NCI-H748 treated with DMSO at 0.1 percent for 48 hours (cell line): ENCODE measurements at places on chromosomes 16 and 17.

- peak; percentile 58 for DNase-seq
These were observed 10.3 kb downstream of the ZNF771 start for GRCh38 chr16:30417529-30418349.

DNA sequence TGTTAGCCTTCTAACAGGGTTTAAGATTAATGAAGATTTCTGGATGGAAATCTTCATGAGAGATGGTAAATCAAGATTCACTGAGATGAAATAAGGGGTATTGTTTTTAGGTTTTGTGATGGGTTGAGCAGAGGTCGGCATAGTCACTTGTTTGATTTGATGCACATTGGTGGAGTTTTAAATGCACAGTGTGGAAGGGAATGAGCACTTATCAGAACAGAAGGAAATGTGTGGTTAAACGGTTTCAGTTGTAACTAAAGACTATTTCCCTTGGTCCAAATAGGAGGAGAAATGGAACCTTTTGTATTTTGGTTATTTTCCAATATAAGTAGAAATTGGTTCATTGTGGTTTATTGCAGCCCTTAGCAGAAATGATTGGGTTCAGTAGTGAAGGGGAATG lies 34.1 kb downstream of the CBFB start:
- DNase-seq: no peak

DNA sequence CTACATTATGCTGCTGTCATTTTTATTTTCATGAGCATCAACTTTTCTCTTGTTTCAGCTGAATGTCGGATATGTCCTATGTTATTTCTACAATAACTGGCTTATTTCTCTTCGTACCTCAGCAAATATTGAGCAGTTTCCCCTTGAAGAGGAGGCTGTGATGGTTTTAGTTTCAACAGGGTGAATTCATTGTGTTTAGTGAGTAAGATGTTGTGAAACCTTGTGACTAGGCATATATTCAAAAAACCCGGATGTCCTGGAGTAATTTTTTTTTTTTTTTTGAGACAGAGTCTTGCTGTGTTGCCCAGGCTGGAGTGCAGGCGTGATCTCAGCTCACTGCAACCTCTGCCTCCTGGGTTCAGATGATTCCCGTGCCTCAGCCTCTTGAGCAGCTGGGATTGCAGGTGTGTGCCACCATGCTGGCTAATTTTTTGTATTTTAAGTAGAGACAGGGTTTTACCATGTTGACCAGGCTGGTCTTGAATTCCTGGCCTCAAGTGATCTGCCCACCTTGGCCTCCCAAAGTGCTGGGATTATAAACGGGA lies 11.1 kb downstream of the CPD start:
- DNase-seq: no peak

DNA sequence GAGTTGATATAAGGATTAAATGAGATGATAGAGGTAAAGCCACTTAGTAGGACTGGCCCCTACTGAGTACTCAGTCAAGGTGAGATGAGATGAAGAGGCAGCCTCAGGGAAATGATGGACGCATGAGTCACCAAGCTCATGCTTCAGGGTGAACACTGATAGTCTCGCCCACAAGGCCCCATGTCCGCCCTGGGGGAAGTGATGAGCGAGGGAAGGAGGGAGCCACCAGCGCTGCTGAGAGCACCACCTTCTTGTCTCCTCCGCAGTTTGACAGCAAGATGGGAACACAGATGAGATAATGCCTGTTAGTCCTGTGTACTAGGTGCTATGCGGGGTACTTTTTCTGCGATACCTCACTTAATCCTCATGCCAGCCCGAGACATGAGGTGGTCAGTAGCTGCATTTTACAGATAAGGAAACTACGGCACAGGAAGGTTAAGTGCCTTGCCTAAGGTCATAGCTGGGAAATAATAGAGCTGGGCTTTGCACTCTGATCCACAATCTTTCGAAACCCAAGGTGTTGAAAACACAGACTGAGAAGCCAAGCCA lies 383.0 kb downstream of the CPPED1 start:
- DNase-seq: no peak

DNA sequence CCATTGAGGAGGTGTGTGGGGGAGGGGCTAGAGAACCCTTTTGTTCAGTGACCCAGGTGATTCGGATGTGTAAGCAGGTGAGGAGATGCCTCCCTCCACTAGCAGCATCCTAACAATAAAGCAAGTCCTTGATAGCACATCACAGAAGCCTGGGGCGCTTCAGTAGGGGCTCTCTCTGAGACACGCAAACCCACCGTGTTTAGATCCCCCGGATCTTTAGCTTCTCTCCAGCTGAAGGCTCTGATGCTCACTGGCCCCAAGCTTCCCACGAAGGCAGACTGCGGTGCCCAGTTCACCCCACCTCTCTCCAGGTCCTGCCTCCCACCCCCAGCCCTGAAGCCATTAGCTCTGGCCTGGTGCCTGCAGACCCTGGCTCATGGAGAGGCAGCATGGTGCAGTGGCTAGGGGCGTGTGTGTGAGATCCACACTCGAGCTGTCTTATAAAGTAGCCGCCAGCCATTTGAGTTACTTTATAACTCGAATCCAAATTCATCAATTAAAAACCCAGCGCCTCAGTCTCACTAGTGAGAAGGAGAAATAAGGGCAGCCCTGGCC lies 204.7 kb upstream of the TNRC6C start:
- no peak for DNase-seq

DNA sequence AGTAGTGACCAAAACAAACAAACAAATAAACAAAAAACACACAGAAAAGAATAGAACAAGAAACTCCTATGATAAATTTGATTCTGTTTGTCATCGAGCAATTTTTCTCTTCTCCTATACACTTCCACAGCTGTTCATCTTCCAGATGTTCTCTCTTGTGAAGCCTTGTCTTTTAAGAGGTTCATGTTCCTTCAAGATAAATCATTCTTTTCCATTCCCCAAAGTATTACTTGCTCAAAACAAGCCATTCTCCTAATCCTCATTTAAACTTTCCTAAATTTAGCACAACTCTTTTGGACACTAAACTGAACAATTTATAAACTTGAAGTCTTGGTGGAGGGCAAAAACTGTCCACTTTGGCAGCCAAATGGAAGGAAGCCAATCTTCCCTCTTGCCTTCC lies 103.3 kb downstream of the ABCA8 start:
- DNase-seq: no peak

DNA sequence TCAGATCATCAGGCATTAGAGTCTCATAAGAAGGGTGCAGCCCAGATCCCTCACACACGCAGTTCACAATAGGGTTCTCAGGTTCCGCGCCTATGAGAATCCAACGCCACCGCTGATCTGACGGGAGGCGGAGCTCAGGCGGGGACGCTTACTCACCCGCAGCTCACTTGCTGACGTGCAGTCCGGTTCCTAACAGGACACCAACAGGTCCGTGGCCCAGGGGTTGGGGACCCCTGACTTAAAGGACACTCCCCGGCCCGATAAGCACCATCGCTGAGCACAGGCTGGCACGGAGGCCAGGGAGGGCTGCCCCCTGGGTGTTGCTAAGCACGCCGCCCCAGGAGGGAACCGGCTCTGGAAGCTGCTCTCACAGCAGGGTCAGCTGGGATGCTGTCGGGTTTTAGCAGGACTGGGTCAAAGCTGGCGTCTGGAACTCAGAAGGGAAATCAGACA lies 30.1 kb upstream of the BAHCC1 start:
- DNase-seq: no peak

DNA sequence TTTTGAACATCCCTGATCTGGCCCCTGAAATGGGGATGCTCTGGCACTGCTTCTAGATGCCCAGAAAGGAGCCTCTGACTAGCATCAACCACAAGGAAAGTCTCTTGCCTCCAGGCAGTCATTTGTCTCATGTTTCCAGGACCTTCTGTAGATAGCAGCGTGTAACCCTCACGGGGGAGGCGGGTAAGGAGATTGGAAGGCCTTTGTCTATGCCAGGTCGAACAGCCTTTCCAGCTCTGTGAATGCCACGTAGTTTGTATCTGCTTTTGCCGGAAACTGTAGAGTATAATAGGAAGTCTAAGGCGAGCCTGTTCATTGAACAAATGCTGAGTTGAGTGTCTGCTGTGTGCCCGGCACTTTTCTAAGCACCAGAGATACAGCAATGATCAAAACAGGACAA lies 43.9 kb upstream of the AQP8 start:
- DNase-seq: no peak

GRCh38 chr16:65547772-65548446 lies 426.0 kb upstream of the CDH11 start:
- DNase-seq: no peak

GRCh38 chr17:8117980-8118768 lies at the start of gene ALOXE3:
Gene ALOXE3 (minus strand): TSS chr17:8118514. CDS start chr17:8117990, 524 bp downstream.
- no peak for DNase-seq

- DNase-seq: no peak
These were observed 2.3 kb downstream of the CLUH start for GRCh38 chr17:2709183-2709661.

- no peak for DNase-seq
These were observed 211.5 kb downstream of the SOX9 start for GRCh38 chr17:72332367-72332766.

- no peak for DNase-seq
These were observed 577 bp downstream of the TTC19 start for GRCh38 chr17:15999974-16000827.

- peak; percentile 56 for DNase-seq
These were observed 749 bp downstream of the GRIN2A start for GRCh38 chr16:10181196-10182162.

- no peak for DNase-seq
These were observed 17.5 kb downstream of the SOCS1 start for GRCh38 chr16:11238272-11239202.

GRCh38 chr17:50414808-50415207 lies 11.2 kb upstream of the ACSF2 start:
- no peak for DNase-seq

GRCh38 chr16:68696514-68696913 lies 40.6 kb upstream of the CDH1 start:
- DNase-seq: peak; percentile 46

DNA sequence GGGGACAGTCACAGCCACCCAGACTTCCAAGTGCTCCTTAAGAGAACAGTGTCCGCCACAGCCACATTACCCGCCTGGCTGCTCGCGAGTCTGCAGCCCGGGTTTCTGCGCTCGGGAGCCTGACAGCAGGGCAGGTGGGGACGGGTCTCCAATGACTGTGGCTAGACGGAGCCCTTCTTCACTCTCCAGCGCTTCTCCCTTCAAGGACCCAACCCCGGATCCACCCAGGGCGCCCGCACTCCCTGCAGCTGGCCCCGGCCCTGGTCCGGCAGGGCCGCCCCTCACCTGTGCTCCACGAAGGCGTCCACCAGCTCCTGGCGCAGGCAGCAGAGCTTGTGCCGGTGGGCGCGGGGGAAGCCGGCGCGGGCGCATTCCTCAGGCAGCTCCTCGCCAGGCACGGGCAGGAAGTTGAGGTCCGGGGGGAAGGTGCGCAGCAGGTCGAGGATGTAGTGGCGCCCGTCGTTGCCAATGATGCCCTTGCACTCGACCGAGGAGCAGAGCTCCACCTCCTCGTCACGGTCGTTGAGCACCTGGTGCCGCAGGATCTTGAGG lies 13.9 kb downstream of the CLUH start:
- DNase-seq: no peak

- no peak for DNase-seq
These were observed 267.1 kb downstream of the C16orf95 start for GRCh38 chr16:87050142-87050541.

- DNase-seq: peak; percentile 82
These were observed at the start of gene NME2 for GRCh38 chr17:51166198-51166986. Gene NME2 (plus strand): TSS chr17:51166411. CDS start chr17:51166831, 420 bp downstream.

DNA sequence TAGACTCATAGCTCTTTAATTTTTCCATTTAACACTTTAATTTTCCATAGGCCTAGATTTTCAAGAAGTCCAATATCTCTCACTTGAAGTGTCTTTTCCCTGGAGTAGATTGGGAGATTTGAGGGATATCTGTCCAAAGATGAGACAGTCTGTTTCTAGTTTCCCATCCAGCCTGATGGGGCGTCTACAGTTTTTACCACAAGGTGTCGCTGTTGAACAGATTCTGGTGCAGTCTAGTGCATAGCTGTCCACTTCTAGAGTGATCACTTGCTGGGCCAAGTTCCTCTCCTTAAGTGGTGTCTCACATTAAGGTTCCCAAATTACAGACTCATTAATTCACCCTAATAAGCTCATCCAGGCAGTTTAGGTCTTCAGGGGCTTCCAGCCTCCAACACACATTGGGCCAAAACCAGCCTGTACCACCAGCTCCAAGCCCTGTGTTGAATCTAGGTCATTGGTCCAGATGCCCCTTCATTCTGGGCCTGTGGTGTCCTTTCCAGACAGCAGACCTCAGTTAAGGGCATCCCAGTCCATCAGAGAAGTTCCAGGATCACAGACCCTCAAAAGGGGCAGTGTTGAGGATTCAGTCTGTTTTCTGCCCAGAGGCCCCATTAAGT lies 9.4 kb downstream of the SNX20 start:
- no peak for DNase-seq

- no peak for DNase-seq
These were observed at the start of gene CCL2 for GRCh38 chr17:34254651-34255380. Gene CCL2 (plus strand): TSS chr17:34255285. CDS start chr17:34255350, 65 bp downstream.

DNA sequence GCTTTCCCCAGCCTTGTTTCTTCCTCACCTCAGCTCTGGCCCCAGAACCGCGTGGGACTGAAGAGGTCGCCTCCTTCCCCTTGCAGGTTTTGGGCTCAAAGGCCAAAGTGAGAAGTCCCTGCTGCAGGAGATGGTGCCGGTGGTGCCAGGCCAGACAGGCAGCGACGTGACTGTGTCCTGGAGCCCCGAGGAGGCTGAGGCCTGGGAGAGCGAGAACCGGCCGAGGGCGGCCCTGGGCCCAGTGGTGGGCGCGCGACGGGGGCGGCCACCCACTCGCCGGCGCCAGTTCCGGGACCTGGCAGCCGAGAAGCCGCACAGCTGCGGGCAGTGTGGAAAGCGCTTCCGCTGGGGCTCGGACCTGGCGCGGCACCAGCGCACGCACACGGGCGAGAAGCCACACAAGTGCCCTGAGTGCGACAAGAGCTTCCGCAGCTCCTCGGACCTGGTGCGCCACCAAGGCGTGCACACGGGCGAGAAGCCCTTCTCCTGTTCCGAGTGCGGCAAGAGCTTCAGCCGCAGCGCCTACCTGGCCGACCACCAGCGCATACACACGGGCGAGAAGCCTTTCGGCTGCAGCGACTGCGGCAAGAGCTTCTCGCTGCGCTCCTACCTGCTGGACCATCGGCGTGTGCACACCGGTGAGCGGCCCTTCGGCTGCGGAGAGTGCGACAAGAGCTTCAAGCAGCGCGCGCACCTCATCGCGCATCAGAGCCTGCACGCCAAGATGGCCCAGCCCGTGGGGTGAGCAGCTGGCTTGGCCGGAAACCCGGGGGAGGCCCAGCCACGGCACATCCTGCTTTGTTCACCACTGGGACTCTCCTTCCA lies 6.0 kb downstream of the ZNF213 start:
- no peak for DNase-seq
